Aorta (tissue), 5 donors: ENCODE measurements at places on chromosomes 2 and 18. TPM values are rescaled to one million over a fixed set of nuclear protein-coding genes. Genes with fewer than 3 reads are reported as not detected.

DNA sequence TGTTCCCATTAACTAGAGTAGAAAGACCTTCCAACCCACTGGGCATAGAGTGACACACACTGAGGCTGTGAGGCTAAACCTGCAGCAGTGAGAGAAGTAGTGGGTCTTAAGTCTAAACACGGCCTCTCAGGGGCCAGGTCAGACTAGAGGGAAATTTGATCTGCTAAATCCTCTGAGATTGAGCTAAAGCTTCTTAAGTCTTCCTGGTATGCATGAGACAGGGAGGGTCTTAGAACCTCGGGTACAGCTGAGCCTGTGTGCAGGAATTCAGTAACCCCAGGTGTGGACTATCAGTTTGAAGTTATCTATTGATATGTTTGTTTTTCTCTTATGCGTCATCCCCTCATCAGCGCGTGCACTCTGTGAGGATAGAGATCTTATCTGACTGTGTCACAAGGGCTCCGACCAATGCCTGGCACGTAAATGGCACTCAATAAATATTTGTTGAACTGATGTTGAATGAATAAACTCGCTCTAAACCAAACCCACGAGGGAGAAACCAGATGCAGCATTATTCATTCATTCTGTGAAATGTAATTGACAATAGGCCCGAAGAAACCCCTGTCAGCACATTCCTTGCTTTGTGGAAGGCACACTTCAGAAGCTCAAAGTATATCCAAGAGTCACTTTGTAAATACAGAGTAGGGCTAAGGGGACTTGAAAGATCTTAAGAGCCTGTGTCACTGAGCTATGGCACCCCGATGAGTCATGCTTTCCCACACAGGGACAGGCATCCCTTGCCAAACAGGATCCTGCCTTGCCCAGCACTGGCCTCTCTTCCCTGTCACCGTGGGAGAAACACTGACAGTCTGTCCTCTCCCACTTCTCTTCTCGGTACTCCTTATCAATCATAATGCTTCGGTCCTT lies 21.7 kb upstream of the RAB10 start:
- DNase-seq, result no peak

DNA sequence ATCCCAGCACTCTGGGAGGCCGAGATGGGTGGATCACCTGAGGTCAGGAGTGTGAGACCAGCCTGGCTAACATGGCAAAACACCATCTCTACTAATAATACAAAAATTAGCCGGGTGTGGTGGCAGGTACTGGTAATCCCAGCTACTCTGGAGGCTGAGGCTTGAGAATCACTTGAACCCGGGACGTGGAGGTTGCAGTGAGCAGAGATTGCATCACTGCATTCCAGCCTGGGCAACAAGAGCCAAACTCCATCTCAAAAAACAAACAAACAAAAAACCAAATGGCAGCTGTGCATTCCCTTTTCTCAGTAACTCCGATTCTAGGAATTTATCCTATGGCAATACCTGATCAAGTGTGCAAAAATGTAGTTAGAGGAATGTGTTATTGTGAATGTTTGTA lies 4.7 kb upstream of the GRHL1 start:
- DNase-seq, result no peak

DNA sequence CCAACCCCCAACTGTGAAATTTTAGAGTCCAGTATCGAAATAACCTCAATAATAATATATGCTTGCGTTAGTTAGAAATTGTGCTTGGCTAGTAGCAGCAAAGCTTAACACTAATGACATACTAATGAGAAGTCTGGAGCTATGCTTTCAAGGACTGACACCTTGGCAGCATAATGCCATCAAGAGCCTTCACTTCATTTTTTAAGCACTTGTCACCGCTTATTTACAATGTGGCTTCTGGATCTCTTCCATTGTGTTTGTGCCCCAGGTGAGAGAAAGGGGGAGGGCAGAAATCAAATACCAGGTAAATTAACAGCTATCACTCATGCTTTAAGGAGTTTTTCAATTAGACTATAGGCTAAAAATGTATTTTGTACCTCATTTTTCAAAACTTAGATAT lies 101.5 kb downstream of the CDH7 start:
- no peak for DNase-seq

- no peak for DNase-seq
These were observed 30.9 kb downstream of the LPIN2 start for GRCh38 chr18:2982022-2982421.

DNA sequence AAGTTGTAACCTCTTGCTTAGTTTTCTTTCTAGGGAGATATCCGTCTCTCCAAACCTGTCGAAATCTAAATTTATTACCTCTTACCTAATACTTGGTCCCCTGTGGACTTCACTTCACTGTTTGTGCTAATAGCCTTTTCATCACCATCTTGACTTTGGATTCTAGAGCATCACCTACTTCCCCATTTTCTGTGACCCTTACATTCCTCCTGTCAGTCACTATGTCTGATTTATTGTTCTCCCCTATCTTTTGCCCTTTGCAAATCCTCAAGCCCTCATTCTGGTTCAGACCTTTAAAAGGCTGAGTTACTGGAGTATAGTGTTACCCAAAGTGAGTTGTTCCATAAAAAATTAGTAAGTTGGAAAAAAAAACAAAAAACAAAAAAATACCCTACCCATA lies 7.5 kb downstream of the MYO1B start:
- no peak for DNase-seq

DNA sequence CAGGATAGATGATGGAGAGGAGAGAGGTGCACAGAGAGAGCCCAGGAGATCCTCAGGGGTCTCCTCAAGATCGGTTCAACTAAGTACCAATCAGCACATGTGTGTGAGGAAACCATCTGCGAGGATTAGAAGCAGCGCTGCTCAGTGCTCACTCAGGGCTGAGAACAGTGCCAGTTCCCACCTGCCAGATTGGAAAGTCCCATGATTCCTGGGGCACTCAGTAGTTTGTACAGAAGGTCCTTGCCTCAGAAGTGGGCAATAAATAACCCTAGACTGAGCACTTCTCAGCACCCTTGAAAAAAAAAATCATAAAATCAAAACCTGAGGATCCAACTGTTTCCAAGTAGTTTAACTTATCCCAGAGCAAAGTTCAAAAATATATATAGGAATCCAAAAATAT lies 53.8 kb downstream of the SEMA4F start:
- DNase-seq, result no peak

DNA sequence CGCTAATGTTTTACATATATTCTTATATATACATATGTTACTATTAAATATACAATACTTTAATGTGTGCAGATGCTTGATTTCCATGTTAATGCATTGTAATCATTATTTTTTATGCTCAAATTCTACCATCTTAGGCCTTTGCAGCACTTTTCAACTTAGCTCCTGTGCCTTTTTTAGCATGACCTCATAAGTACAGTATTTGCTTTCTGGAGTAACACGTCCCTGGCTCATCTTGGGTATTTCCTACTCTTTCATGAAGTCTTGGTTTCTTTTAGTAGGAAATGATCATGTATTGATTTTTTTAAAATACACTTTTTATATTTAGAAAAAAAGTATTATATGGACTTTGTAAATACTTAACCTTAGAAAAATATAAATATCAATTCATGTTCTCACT lies 36.5 kb downstream of the CAB39 start:
- no peak for DNase-seq

DNA sequence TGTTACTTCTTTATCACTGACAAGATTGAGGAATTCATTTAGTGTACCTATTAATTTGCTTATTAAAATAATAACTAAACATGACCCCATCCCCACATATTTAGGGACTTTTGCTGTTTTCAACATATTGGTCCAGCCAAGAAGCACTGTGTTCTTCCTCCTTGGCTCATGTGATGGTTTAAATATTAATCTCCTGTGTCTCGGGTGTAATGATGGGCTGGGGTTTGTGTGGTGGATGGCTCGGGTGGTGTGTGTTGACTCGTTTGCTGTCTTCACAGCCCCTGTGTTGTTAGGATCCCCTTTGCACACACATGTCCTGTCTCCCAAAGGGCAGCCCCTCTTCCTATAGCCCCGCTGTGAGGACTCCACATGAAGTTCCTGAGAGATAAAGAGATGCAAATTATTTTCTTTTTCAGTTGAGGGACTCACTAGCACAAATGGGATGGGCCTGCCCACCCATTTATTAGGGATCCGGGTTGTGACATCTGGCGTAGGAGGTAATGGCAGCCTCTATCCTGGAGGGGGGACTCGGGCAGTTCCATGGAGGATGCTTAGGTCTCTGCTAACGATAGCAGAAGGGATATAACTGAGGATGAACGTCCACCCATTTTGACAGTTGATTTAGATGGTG lies 53.4 kb downstream of the FHOD3 start:
- no peak for DNase-seq

GRCh38 chr2:73291093-73291460 lies 2.3 kb downstream of the EGR4 start:
- peak; percentile 69 for DNase-seq

DNA sequence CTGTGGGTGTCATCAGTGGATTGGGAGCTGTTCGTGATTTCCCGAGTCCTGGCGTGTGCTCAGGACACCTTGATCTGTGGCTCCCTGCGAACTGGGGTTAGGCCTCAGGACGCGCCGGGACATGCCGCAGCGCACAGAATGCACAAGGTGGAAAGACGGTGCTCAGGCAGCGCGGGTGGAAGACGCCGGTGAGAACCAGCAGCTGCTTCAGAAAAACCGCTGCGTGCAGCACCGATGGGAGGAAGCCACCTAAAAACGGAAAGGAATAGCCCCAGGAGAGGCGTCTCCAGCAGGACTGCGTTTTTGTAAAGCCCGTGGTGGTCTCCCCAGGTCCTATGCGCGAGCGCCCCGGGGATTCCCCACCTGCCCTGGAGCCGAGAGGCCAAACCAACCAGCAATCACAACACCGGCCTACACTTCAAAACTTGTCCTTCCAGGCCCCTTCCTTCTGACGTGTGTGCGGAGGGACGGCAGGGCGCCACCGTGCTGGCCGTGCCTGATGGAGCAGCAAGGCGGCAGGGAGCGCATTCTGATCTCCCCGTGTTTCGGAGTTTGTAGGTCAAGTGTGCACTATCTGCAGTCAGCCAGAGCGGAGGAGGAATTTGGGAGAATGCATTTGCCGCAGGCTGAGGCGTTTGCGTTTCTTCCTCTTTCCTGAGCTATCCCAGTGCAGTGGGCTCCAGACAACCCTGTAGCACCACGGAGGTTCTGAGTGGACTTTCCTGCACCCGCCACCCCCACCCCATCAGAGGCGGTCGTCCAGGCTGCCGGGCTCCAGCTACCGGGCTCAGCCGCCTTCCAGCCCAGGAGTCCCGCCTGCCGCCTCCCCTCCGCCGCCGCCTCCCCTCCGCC lies 32.2 kb downstream of the RTP5 start:
- no peak for DNase-seq

- DNase-seq, result no peak
These were observed 963 bp downstream of the INPP1 start for GRCh38 chr2:190344276-190344827.

- DNase-seq, result no peak
These were observed 4.4 kb downstream of the ACTR3 start for GRCh38 chr2:113894156-113894743.

- DNase-seq, result no peak
These were observed 59.7 kb downstream of the CXCR4 start for GRCh38 chr2:136058262-136058661.

DNA sequence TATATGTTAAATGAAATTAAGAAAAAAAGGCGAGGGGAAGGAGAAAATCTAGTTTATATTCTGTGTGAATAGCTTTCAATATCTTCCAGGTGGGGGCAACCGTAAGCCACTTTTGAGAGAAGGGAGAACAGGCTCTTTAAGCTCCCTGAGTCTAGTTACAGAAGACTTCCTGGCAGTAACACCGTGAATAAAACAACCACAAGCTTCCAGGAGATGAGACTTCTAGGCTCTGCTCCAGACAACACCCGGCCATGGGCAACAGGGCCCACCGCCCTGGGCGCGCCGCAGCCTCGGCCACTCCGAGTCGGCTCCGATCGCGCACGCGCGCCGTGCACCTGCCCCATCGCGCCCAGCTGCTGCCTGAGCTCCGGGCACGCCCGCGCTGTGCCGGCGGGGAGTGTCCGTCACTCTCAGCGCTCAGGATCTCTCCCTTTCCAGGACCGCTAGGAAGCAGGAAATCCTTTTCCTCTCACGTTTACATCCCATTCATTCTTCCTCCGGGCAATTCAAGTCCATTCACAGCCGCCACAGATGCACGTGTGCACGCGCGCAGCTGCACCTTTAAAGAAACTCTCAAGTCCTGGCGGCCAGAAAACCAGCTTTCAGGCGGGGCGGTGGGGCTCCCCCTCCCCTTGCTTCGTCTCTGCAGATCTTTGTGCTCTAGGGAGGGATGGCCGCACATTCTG lies 19.4 kb upstream of the PAX3 start:
- no peak for DNase-seq

- no peak for DNase-seq
These were observed 27.5 kb downstream of the MALT1 start for GRCh38 chr18:58698701-58699193.

GRCh38 chr2:236844711-236845110 lies 241.0 kb upstream of the COPS8 start:
- DNase-seq, result no peak

DNA sequence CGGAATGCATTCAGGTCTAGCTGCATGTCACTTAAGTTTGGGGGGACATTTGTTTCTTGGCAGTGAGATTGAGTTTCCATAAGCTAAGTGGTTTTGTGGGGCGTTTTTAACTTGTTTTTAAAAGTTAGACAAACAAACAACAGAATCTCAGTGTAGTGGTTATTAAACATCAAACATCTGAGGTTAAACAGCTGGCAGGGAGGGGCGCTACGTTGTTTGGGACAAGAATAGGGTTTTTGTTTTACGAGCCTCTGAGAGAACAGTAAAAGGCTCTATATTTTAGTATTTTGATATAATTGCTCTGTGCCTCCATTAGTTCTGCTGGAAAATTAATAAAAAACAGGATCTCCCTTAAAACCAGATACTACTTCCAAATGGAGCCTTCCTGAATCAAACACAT lies 41.6 kb upstream of the TMEM177 start:
- no peak for DNase-seq

GRCh38 chr2:8605351-8606065 lies 76.3 kb upstream of the ID2 start:
- DNase-seq, result no peak

DNA sequence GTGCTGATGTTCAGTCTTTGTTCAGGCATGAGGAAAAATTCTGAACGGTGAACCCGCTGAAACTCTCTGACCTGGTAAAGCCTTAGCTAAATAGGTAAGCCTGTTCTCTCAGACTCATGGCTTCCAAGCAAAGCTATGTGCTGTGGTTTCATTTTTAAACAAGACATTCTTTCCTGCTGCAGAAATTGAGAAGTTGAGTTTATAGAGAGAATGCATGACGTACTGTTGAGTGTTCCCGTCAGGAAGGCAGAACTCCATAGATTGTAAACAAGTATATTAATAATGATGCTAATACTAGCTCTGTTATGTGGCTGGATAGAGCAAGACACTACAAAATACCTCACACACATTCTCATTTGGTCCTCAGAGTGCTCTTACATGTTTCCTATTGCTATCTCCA lies 424.0 kb upstream of the CRIM1 start:
- DNase-seq, result no peak

GRCh38 chr18:12426924-12427323 lies 19.2 kb downstream of the PRELID3A start:
- DNase-seq, result no peak

Gene FARP2
- 49.1 TPM for total RNA-seq

Gene TNFRSF11A
- 9.1 TPM for total RNA-seq

Gene HTR2B
- 5.1 TPM for total RNA-seq

Gene CD207
- total RNA-seq, result 0.78 TPM

Gene UPP2
- not detected for total RNA-seq

Gene RNF25
- 22.1 TPM for total RNA-seq

Gene RFX8
- 0.96 TPM for total RNA-seq

Gene GRP
- not detected for total RNA-seq

Gene ASPRV1
- 3.4 TPM for total RNA-seq

Gene FAM110C
- total RNA-seq, result 3.4 TPM

Gene USP14
- 45.8 TPM for total RNA-seq

Gene TGFA
- total RNA-seq, result 2.0 TPM
